Activated naive CD8-positive, alpha-beta T cell treated with anti-CD3 and anti-CD28 coated beads for 36 hours (primary cell): ENCODE measurements at places on chromosomes 2 and 18. TPM values are rescaled to one million over a fixed set of nuclear protein-coding genes. Genes with fewer than 3 reads are reported as not detected.

- no peak for DNase-seq
These were observed 15.2 kb downstream of the GPC1 start for GRCh38 chr2:240450532-240451107.

GRCh38 chr18:28108254-28108653 lies 68.7 kb downstream of the CDH2 start:
- no peak for DNase-seq

GRCh38 chr2:121768143-121768755 lies 12.8 kb downstream of the TSN start:
- DNase-seq, result no peak

DNA sequence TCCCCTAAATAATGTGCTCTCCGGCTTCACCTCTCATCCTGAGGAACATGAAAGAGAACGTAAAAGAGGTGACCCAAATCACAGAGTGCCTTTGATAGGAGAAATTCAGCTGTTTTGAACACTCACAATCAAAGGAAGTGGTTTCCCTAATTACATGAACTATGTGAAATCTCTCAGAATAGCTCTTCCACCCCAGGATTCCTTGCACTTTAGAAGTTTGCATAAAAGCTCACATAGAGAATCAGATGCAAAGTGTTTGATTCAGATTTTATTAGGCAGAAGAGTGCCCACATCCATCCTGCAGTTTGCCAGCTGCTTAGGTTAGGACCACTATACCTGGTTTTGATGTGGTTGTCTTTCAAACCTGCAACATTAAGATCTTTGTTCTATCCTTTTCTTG lies 61.0 kb downstream of the MAP3K20 start:
- no peak for DNase-seq

DNA sequence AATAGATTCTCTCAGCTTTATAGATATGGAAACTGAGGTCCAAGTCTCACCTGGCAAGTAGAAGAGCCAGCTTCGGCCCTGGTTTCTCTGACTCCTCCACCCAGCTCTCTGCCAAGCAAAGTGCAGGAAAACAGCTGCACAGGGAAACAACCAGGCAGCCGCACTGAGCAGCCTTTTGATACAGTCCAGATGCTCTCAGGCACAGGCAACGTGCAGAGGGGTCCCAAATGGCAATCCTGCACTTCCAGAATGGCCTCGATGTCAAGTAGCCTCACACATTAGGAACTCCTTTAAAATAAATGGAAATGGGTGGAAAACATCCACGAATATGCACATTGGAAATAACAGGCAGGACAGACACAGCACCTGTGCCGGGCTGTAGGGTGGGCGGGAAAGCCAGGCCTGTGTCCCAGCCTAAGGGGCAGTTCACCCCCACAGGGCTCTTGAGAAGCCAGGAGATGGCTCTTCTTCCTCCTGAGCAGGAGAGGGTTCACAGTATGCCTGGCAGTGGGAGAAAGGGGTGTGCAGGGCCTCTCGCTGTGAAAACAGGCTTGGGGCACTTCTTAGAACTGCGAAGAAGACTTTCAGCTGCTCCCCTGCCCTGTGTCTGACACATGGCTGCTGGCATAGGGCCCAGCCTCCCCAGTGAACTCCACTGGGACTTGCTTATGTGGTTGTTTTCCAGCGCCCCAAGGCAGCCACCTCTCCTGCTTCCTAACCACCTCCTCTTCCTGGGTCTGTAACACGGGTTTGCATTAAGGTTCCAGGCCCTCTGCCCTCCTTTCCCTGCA lies 63.9 kb upstream of the TUBA3E start:
- DNase-seq, result no peak

DNA sequence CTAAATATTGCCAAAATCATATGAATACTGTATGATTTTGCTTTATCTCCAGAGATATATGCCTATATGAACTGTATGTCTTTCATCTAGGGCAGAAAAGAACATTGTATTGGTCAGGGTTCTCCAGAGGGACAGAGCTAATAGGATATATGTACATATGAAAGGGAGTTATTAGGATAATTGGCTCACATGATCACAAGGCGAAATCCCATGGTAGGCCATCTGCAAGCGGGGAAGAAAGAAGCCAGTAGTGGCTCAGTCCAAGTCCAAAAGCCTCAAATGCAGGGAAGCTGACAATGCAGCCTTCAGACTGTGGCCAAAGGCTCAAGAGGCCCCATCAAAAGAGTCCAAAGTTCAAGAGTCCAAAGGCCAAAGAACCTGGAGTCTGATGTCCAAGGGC lies 209.9 kb downstream of the RNF144A start:
- no peak for DNase-seq

DNA sequence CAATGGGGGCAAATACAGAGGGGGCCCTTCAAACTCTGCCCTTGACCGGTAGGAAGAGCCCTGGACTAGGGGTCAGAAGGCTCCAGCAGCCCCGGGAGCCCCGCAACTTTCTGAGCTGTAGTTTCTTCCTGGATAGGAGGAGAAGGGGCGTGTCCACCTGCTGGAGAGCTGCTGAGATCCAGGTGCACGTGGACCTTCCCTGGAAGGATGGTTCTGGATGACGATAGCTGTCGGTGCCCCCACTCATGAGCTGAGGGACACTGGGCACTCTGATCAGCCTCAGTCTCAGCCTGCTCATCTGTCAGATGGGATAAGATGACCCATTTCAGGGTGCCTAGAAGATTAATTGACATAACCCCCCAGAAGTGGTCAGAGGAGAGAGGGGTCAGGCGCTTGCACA lies 125.2 kb upstream of the HDAC4 start:
- no peak for DNase-seq

- DNase-seq, result no peak
These were observed 137.4 kb downstream of the MC4R start for GRCh38 chr18:60235164-60235563.

DNA sequence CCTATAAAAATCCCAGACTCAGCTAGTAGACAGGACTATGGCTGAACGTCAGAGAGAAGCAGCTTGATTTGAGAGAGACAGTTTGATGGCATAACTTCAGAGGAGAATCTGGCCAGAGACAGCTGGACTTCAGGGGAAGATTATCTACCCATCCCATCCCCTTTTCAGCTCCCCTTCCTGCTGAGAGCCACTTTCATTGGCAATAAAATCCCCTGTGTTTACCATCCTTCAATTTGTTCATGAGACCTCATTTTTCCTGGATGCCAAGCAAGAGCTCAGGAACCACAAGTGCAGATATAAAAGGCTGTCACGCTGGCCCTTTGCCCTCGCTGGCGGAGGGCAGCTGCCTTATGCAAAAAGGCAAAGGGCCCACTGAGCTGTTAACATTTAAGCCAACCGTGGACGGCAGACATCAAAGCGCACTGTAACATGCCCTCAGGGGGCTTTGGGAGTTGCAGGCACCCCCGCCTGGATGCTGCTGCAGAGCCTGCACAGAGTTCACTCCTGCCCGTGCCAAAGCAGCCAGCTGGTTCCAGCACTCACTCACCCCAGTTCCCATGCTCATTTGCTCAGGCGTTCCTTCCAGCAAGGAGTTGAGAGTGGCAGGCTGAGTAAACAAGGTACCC lies 164.3 kb upstream of the PGAP1 start:
- no peak for DNase-seq

GRCh38 chr2:151792589-151792988 lies 35.6 kb downstream of the ARL5A start:
- DNase-seq, result no peak

DNA sequence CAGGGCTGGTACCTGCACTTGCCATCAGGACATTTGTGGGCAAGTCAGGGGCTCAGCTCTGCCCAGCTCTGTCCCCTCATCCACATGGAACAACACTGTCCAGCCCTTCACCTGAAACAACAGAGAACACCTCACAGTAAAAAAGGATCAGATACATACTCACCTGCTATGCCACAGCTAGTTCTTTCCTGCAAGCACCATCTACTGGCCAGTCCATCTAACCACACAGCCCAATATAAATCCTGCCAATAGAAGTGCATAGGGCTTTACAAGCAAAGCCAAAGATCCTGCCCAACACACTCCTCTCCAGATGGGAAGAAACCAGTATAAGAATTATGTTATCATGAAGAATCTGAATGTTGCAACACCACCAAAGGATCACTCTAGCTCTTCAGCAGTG lies 52.2 kb upstream of the GALNT13 start:
- DNase-seq, result no peak

DNA sequence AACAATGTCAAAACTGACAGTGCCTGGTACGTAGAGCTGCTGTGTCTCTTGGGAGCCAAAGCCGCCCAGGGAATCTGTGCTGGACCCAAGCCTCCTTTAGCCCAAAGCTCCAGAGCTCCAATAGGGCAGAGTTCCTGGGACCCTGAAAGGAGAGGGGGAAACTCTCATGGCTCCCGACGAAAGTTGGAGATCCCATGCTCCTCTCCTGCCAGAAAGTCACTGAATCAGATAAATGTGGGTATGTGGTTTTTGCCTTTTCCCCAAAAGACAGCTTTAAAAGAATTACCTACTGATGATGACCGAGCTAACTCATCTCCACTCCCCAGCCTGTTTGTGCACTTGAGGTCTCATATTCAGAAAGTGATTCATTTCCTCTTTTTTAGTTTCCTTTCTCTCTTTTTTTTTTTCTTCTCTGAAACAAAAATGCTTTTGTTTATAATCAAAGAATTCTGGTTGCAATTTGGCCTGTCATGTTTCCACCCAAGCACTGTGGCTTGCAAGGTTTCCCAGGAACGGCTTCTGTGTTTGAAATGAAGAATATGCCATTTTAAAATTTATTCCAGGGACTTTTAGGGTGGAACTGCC lies 14.1 kb upstream of the PMAIP1 start:
- peak; percentile 21 for DNase-seq

DNA sequence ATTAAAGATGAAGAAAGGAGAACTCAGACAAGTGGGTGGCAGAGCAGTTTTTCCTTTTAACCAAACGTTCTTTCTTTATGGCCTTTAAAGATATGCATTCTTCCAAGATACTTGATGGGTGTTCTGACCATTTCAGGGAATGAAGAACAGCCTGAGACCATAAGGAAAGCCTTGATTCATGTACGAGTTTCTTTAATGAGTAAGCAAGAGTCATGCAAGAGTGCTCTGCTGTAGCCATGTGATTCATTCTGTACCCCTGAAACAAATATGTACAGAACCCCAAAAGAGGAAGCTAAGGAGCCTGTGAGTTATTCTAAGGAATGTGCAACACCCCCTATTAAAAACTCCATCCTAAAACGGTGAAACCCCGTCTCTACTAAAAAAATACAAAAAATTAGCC lies 372.8 kb downstream of the MTX2 start:
- no peak for DNase-seq

GRCh38 chr18:61333746-61334490 lies 688 bp downstream of the CDH20 start:
- no peak for DNase-seq

- DNase-seq, result peak; percentile 45
These were observed 171.8 kb downstream of the ICOS start for GRCh38 chr2:204108330-204108751.

The PLEKHH2 gene
- total RNA-seq, result 0.64 TPM

The C1QL2 gene
- total RNA-seq, result not detected

The ME2 gene
- 153 TPM for total RNA-seq

The TUBA4B gene
- total RNA-seq, result not detected

The C2orf78 gene
- total RNA-seq, result not detected

The ARHGEF33 gene
- 0.47 TPM for total RNA-seq

The RBKS gene
- total RNA-seq, result 5.1 TPM

The SRD5A2 gene
- total RNA-seq, result not detected
